Mesendoderm (in vitro differentiated cells): ENCODE measurements at places on chromosomes 16 and 17.

GRCh38 chr17:5121186-5121841 is 5.5 kb downstream of the USP6 start:
- no peaks in the 10 kb centered on the region for H3K27me3 ChIP-seq
- H3K36me3 ChIP-seq, result no peaks in the 10 kb centered on the region
- no peaks in the 10 kb centered on the region for H3K4me1 ChIP-seq
- no peak for DNase-seq
- no peak overlapping the region for H3K27ac ChIP-seq

DNA sequence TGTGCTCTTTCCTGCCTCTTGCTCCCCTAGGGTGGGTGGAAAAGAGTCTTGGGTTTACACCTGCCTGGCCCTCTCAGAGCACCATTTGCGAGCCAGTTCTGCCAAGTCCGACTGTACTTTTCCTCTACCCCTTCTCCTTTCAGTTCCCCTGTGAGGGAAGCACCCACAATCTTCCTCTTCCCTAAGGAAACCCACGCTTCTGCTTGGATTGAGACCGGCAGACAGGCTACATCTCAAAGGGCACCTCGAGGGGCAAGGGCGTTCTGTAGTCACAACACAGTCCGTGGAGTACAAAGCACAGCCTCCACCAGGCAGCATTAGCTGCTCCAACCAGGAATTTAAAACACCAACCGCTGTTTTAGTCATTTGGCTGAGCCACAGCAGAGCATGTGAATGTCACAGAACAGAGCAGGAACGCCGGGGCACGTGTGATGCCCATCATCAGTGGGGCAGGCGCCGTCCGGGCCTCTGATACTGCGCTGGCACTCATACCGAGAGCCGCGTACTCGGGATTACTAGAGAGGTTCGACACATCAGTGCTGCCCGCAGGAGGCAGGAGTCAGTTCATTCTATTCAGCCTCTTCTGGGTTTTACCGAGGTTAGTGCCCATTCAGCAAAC is 13.7 kb upstream of the MNT start:
- peaks cover 4% of the 10 kb centered on the region for H3K36me3 ChIP-seq
- no peaks in the 10 kb centered on the region for H3K4me1 ChIP-seq
- DNase-seq, result no peak
- no peak overlapping the region for H3K4me3 ChIP-seq

- H3K4me1 ChIP-seq, result no peaks in the 10 kb centered on the region
- no peak overlapping the region for H3K4me3 ChIP-seq
- H3K36me3 ChIP-seq, result no peaks in the 10 kb centered on the region
- no peak for DNase-seq
- H3K27ac ChIP-seq, result no peak overlapping the region
Measured at GRCh38 chr17:42908872-42909700, 8.5 kb downstream of the G6PC1 start.

GRCh38 chr17:31699281-31699680 is 159.8 kb downstream of the COPRS start:
- H3K27ac ChIP-seq, result no peak overlapping the region
- no peaks in the 10 kb centered on the region for H3K27me3 ChIP-seq
- H3K36me3 ChIP-seq, result no peaks in the 10 kb centered on the region
- no peak for DNase-seq

GRCh38 chr17:2282297-2282873 is 21.2 kb downstream of the SMG6 start:
- H3K4me1 ChIP-seq, result no peaks in the 10 kb centered on the region
- no peak overlapping the region for H3K4me3 ChIP-seq
- DNase-seq, result peak; percentile 81

- no peak overlapping the region for H3K27ac ChIP-seq
- no peak for DNase-seq
- no peaks in the 10 kb centered on the region for H3K27me3 ChIP-seq
- H3K4me1 ChIP-seq, result no peaks in the 10 kb centered on the region
- no peaks in the 10 kb centered on the region for H3K36me3 ChIP-seq
- H3K4me3 ChIP-seq, result no peak overlapping the region
Measured at GRCh38 chr16:88353691-88354090, 29.1 kb upstream of the ZNF469 start.

GRCh38 chr17:13542636-13543035 is 59.1 kb downstream of the HS3ST3A1 start:
- no peak overlapping the region for H3K27ac ChIP-seq
- no peak for DNase-seq
- H3K4me3 ChIP-seq, result no peak overlapping the region
- H3K36me3 ChIP-seq, result no peaks in the 10 kb centered on the region

- H3K27me3 ChIP-seq, result no peaks in the 10 kb centered on the region
- no peak overlapping the region for H3K27ac ChIP-seq
- H3K36me3 ChIP-seq, result no peaks in the 10 kb centered on the region
- no peak for DNase-seq
- H3K4me3 ChIP-seq, result no peak overlapping the region
Measured at GRCh38 chr16:15770107-15770506, 86.7 kb downstream of the MYH11 start.

GRCh38 chr16:65119435-65119834 is 2.4 kb downstream of the CDH11 start:
- H3K27ac ChIP-seq, result no peak overlapping the region
- H3K4me1 ChIP-seq, result no peaks in the 10 kb centered on the region
- DNase-seq, result no peak
- H3K4me3 ChIP-seq, result no peak overlapping the region
- H3K27me3 ChIP-seq, result peaks cover 5% of the 10 kb centered on the region
- no peaks in the 10 kb centered on the region for H3K36me3 ChIP-seq

GRCh38 chr17:61261001-61261637 is 138.5 kb upstream of the TBX2 start:
- H3K4me1 ChIP-seq, result no peaks in the 10 kb centered on the region
- H3K4me3 ChIP-seq, result no peak overlapping the region

- H3K27me3 ChIP-seq, result no peaks in the 10 kb centered on the region
- DNase-seq, result no peak
- H3K4me1 ChIP-seq, result peaks cover 2% of the 10 kb centered on the region
- H3K4me3 ChIP-seq, result no peak overlapping the region
- peaks cover 2% of the 10 kb centered on the region for H3K36me3 ChIP-seq
Measured at GRCh38 chr17:1493291-1493980, 950 bp upstream of the MYO1C start.

DNA sequence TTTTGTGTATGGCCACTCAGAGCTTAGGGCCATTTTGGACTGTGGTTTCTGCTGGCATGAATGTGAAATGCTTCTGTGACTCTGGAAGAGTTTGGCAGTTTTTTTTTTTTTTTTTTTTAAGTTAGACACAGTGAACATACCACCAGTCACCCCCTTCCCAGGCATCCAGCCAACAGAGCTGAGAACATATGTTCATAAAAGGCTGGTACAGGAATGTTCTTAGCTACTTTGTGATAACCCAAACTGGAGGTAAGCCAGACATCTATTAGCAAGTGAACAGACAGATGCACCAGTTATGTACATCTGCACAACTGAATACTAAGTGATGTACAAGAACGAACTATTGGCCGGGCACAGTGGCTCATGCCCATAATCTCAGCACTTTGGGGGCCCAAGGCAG is 92.7 kb downstream of the ABCC1 start:
- no peaks in the 10 kb centered on the region for H3K27me3 ChIP-seq
- DNase-seq, result no peak
- no peaks in the 10 kb centered on the region for H3K4me1 ChIP-seq
- peaks cover 13% of the 10 kb centered on the region for H3K36me3 ChIP-seq
- no peak overlapping the region for H3K4me3 ChIP-seq
- no peak overlapping the region for H3K27ac ChIP-seq

DNA sequence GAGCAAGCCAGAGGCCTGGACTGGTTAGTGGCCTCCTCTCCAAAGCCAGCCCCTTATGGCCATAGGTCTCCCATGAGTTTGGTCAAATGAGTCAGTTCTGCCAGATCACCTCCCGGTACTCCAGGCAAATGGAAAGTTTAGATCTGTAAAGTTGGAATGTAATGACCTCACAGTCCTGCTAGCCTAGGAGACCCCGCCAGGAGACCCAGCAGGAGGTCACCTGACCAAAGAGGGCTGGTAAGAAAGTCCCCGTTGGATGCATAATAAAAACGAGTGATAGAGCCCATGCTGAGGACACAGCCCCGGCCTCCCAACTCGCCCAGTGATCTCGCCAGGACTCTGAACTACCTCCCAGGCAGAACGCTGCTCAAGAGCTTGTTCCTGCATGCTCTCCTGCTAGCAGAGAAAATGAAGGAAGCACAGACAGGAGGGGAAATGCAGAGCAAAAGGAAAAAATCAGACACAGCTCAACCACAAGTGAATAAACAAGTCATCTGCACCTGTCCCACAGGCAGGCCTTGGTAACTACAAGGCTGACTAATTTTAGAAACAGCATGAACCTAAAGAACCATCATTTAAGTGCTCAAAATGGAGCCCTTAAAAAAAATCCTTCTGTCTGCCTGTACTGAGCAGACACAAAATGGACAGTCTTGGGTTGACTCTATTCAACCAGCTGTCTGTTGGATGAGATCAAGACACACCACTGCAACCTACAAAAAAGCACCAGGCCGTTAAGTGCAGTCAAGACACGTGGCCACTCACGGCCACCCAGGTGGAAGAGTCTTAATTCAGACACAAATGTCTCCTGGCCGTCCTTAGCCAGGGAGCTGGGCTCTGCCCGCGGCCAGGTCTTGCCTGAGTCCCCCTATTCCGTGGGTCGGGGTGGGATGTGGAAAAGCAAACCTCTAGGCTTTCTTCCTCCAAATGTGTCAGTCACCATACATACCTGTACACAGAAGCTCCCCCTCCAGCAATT is 9.2 kb downstream of the CDIP1 start:
- H3K36me3 ChIP-seq, result peaks cover 3% of the 10 kb centered on the region
- H3K27me3 ChIP-seq, result no peaks in the 10 kb centered on the region

GRCh38 chr16:83952940-83953795 is at the start of gene OSGIN1:
Gene OSGIN1, plus strand, starts transcription at chr16:83953240. Its CDS starts 4,432 bp downstream, at chr16:83957672.
- H3K36me3 ChIP-seq, result no peaks in the 10 kb centered on the region
- no peak within 1 kb of the TSS for H3K4me3 ChIP-seq
- H3K4me1 ChIP-seq, result peaks cover 2% of the 10 kb centered on the region
- no peaks in the 10 kb centered on the region for H3K27me3 ChIP-seq
- no peak within 1 kb of the TSS for H3K27ac ChIP-seq

DNA sequence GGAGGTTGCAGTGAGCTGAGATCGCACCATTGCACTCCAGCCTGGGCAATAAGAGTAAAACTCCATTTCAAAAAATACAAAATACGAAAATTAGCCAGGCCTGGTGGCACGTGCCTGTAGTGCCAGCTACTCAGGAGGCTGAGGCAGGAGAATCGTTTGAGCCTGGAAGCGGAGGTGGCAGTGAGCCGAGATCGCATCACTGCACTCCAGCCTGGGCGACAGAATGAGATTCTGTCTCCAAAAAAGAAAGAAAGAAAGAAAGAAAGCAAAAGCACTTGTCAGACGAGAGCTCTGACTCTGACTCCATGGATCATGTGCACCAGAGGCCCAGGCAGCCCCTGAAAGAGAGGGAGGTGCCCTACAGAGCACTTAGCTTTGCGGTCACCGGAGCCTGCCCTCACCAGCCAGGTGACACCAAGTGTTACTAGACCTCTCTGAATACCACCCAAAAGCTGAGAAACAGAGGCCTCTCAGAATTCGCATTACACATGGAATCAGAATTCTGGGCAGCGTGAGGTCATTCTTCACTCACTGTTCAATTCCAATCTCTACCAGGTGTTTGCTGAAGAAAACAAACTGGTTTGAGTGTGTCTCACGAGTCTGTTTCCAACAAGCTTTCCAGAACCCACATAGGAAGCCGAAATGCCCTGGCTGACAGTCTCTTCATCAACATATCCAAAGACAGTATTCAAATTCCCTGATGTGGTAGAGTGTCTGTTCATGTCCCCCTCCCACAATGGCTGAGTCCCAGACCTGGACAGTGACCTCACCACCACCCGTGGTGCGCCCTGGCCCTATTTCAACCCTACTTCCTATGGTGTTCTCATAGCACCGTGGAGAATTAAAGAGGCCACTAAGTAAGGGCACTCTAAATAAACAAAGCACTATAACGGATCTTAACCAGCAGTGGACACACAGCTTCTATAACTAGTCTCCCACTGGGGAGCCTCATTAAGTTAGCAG is 1.5 kb downstream of the FLCN start:
- H3K27me3 ChIP-seq, result no peaks in the 10 kb centered on the region
- H3K36me3 ChIP-seq, result peaks cover 4% of the 10 kb centered on the region
- H3K27ac ChIP-seq, result no peak overlapping the region
- DNase-seq, result no peak
- H3K4me3 ChIP-seq, result no peak overlapping the region

- no peak overlapping the region for H3K4me3 ChIP-seq
- H3K36me3 ChIP-seq, result peaks cover 35% of the 10 kb centered on the region
- no peaks in the 10 kb centered on the region for H3K27me3 ChIP-seq
- DNase-seq, result no peak
Measured at GRCh38 chr16:8901320-8901861, 19.2 kb downstream of the LITAFD start.

DNA sequence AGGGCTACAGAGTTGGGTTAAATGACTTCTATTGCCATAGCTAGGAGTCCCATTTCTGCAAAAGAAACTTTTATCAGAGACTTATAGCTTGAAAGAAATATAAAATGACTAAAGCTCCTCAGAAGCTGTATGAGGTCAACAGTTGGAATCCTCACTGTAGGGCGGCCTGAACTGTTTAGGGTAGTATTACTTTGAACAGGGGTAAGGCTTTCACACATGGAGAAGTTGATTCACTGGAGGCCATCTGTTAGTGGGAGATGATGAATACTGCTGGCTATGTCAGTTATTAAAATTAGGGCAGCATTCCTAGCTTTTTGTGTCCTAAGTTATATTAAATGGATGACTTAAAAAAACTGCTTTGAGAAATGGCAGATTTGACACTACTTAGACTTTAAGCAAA is 6.0 kb downstream of the TTC19 start:
- H3K4me1 ChIP-seq, result peaks cover 3% of the 10 kb centered on the region
- H3K27ac ChIP-seq, result no peak overlapping the region
- no peak overlapping the region for H3K4me3 ChIP-seq
- H3K27me3 ChIP-seq, result no peaks in the 10 kb centered on the region
- no peak for DNase-seq
- H3K36me3 ChIP-seq, result peaks cover 7% of the 10 kb centered on the region

GRCh38 chr17:29010586-29010985 is 4.8 kb upstream of the SEZ6 start:
- no peak for DNase-seq
- no peaks in the 10 kb centered on the region for H3K27me3 ChIP-seq
- no peak overlapping the region for H3K27ac ChIP-seq
- no peaks in the 10 kb centered on the region for H3K36me3 ChIP-seq
- H3K4me1 ChIP-seq, result peaks cover 6% of the 10 kb centered on the region
- H3K4me3 ChIP-seq, result no peak overlapping the region

- H3K27ac ChIP-seq, result no peak overlapping the region
- no peaks in the 10 kb centered on the region for H3K36me3 ChIP-seq
- no peaks in the 10 kb centered on the region for H3K27me3 ChIP-seq
- peaks cover 19% of the 10 kb centered on the region for H3K4me1 ChIP-seq
Measured at GRCh38 chr17:82177761-82178498, 34.7 kb downstream of the CCDC57 start.
